ENCODE measurements at places on chromosomes 1 and 21. TPM values are rescaled to one million over a fixed set of nuclear protein-coding genes. Genes with fewer than 3 reads are reported as not detected.

The OR2AK2 gene
- not detected for total RNA-seq

The THEM5 gene
- total RNA-seq = not detected

The PTGER3 gene
- under 0.01 TPM for total RNA-seq

The MAP7D1 gene
- 42.7 TPM for total RNA-seq

GRCh38 chr1:56298866-56299265, 280.5 kb downstream of the PLPP3 start:
- no peak for DNase-seq

Data from lung microvascular endothelial cell (primary cell).